ENCODE measurements at places on chromosomes 5 and 9.

GRCh38 chr5:167763772-167764171 lies 527.7 kb upstream of the WWC1 start:
- DNase-seq = no peak

- no peak for DNase-seq
These were observed 229.1 kb downstream of the SEMA5A start for GRCh38 chr5:9316733-9317132.

DNA sequence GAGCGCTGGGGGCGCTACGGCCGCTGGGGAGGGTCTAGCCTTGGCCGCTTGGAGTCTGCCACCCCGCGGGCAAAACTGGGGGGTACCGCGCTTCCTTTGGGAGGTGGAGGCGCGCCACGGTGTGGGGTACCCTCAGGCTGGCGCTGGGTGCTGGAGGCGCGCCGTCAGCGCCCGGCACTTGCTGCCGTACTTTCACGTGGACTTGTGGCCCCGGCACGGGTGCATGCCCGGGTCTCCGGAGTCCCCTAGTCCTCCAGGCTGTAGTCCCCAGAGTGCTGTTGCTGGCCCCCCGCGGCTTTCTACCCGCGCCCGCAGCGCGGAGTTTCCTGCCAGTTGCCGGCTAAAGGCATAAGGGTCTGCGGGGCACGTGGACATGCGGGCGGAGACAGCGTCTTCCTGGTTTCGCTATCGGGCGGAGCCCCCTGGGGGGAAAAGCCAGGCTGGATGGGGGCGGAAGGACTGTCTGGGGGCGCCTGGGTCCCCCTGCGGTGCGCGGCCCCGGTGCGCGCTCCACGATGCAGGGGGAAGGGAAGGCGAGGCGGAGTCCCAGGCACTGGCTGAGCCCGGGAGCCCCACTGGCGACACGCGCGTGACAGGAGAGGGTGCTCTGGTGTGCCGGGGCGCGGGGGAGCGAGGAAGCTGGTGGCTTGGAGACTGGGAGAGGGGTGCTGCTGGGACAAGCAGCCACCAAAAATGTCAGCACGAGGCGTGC lies 666 bp downstream of the PPARGC1B start:
- DNase-seq = peak; percentile 27

- no peak for DNase-seq
These were observed 34.3 kb downstream of the PCA3 start for GRCh38 chr9:76798527-76798926.

- no peak for DNase-seq
These were observed 124.0 kb upstream of the PPP1R26 start for GRCh38 chr9:135355521-135356011.

DNA sequence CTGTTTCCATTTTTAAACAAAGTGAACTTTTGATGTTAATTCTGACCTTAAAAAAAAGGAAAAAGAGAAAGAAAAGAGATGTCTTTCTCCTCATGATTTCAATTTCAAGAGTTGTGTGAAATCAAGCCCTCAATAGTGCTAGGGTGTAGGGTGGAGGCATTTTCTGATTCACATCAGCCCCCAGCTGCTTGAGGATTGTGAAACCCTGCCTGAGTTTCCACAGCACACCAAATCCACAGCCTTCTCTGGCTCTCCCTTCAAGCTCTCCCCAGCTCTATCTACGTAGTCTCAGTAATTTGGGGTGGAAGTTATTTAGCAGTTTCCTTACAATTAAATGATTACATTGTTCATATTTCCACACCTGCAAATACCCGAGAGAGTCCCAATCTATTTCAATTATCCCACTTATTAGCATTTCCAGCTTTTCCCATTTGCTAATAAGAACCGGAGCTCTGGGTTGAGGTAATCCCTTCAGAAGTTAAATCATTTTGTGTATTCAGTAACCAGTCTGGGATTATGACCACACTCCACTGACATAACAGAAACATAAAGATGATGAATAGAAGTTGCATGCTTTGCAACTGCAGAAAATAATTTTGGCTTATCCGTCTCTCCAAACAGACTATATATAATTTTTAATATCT lies 54.9 kb downstream of the MTX3 start:
- no peak for DNase-seq

DNA sequence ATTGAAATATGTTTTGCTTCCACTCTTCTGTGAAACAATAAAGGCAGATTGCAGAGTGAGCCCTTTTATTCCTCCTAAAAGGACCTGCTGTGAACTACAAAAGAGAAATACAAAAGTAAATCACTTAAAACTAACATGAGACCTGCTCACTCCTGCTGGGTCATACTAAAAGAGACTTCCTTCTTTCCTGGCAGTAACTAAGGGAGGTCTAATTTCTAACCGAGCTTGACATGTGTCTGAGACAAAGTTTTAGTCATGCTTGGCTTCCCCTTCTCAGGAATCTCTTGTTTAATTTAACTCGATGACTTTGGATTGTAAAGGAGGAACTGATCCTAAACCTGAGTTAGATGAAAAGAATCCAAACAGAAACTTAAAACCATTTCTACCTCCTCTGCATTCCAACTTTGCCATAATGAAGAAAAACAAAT lies 86.4 kb upstream of the CDH6 start:
- no peak for DNase-seq

GRCh38 chr9:81183761-81184160 lies 505.6 kb downstream of the TLE1 start:
- DNase-seq = no peak

GRCh38 chr9:111176511-111176910 lies 138.2 kb upstream of the LPAR1 start:
- no peak for DNase-seq

DNA sequence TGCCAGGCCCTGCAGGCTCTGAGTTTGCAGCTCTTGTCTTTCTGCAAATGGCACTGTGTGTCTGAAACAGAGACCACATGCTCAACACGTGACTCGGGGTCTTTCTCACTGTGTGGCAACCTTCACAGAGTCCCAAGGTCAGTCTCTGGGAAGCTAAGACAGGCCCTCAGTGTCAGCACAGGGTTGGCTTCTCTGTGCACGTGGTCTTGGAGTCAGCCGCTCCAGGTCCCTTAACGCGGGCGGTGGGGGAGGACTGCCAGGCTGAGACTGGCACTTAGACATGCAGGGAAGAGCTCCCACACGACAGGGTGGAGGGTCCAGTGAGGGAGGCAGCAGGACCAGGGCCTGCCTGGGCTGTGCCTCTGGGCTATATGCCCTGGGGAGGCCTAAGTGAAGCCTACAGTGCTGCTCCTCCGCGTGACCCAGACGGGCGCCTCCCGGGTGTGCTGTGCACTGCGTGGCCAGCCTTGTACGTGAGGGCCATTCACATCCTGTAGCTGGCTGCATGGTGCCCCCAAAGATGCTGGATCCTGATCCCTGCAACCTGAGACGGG lies 76.8 kb downstream of the ADAMTS2 start:
- DNase-seq = no peak

- no peak for DNase-seq
These were observed 318.4 kb upstream of the ZNF608 start for GRCh38 chr5:125064621-125065438.

DNA sequence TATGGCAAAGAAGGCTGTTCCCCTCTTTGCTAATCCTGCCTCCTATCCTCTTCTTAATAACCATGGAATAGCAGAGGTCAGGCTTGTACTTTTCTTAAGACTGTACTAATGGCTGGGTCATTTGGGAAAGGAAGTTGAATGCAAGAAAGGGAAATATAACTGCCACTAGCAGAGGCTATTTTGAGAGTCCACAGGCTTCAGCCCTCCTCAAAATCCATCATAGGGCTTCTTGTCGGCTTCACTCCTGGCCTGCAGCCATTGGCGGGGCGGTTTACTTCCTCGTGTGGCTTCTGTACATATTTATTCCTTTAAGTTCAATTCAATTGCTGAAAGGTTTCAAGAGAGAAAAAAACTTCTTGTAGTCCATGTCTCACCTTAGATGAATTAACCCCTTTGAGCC lies 2.8 kb upstream of the PARP8 start:
- DNase-seq = no peak

DNA sequence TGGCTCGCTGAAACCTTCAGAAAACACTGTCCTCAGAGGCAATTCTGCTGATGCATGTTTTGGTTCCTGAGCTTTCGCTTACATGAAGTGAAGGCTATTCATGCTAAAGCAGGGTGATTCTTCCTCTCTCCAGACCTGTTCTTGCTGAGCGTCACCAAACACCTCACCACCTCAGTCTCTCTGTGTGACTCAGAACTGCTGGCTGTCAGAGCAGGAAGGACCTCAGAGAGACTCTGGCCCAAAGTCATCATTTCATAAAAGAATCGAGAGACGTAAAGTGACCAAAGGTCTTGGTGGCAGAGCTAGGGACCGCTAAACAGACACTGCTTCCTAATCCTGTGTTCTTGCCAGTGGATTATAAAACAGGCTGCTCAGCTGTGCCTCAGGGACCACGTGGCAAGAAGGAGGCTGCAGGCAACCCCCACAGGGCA lies 73.8 kb downstream of the LHFPL2 start:
- DNase-seq = no peak

Measured in central memory CD8-positive, alpha-beta T cell (primary cell).